ENCODE measurements at places on chromosomes 2 and 18. TPM values are rescaled to one million over a fixed set of nuclear protein-coding genes. Genes with fewer than 3 reads are reported as not detected.

KRTCAP3 gene
- 0.60 TPM for polyA plus RNA-seq

ZNF24 gene
- 18.4 TPM for polyA plus RNA-seq

SERPINB3 gene
- polyA plus RNA-seq, result not detected

DNA sequence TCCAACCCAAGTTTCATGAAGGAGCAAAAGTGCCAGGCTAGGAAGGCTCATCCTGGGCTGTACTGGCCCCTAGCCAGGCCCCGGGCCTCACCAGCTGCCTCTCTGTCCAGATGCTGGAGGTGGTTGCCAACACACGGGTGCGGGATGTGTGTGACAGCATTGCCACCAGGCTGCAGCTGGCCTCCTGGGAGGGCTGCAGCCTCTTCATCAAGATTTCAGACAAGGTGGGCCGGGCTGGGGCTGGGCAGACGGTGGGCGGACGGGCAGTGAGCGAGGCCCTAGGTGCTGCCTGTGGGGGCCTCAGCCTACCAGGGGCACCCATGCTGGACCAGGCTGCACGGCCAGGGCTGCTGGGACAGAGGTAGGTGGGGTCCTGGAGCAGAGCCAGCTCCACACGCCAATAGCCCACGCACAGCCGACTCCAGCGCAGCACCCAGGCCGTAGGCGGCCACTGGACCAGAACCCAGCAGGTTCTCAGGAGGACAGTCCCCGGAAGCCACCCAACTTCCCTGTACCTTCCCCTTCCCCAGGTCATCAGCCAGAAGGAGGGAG is 11.8 kb upstream of the GPR17 start:
- DNase-seq, result no peak

DNA sequence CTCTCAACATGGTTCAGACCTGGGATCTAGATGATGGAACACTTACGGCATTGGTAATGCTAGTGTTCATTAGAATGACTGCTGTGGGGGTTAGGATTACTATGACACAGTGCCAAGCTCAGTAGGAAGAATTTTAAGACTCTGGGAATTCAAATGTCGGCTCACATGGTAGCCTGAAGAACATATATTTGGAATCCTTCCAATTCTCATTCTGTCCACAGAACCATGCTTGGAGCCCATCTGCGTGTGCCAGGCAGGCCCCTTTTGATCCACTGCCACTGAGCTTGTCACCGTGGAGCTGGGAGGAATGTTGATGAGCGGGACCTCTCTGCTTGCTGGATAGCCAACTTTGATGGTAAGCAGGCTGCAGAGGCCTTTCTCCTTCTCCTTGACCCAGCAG is 322.0 kb upstream of the SOX11 start:
- no peak for DNase-seq

- DNase-seq, result no peak
Observed at GRCh38 chr2:99127981-99128380, 13.5 kb upstream of the C2orf15 start.

- DNase-seq, result no peak
Observed at GRCh38 chr18:56273541-56274219, 364.7 kb downstream of the TXNL1 start.

DNA sequence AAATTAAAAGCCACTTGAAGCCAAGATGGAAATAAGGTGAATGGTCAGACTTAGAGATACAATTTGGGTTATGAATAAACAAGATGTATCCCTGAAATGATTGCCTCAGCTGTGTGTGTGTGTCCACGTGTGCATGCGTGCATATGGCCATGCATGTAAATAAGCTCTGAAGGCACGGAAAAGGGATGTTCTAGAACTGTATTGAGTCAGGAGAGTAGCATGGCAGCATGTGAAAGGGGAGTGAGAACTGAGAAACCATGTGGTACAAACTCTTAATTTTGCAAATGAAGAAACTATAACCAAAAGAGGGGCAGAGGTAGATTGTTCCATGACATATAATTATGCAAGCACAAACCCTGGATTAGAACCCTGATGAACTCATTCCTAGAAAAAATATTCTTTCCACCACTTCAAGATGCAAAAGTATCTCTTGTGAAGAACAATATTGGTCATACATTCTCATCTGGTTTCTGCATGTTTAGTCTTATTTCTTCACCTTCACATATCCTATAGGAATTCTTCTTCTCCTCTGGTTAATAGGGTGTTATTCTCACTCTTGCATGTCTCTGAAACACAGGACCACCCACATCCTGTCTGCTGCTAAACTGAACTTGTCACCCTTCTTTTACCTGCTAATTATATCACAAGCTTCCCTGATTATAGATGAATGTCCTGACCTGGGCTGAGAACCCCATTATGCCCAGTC is 455.8 kb downstream of the SETBP1 start:
- no peak for DNase-seq
